ENCODE measurements at places on chromosomes 5 and 9.

- no peak for DNase-seq
Measured at GRCh38 chr9:71352837-71353236, 231.4 kb upstream of the TRPM3 start.

DNA sequence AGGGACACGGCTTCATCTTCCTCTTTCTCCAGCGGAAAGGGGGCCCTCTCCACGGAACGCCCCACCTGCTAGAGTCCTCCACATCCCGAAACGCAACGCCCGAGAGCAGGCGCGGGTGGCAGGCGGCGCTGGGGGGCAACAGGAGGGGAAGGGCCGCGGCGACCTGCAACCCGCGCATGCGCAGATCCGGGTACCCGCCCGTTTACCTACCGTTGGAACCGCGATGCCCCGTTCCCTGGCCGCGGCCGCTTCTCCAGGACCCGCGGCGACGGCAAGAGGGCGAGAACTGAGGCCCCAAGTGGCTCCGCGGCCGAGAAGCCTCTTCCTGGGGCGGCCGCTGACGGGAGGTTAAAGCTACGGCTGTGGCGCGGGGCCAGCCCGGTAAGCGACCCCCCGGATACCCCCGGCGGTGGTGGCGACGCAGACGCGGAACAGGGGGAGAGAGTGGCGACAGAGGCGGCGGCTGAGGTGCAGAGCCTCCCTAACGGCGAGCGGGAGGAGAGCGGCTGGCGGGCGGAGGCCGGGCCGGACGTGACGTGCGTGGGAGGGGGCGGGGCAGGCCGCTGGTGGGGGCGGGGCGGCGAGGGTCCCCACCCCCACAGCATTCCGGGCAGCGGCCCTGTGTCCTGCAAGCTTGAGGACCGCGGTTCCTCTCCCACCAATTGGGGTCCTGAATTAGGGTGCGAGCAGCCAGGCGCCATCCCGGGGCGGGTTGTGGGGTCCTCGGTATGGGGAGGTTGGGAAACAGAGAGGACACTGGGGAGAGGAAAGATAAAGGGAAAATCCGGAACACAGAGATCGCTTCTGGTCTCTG is at the start of gene FAM13B:
FAM13B (minus strand) TSS at position 508 of the 814 bp plus-strand sequence. CDS start 13,968 bp downstream, outside the sequence.
- DNase-seq: peak; percentile 58

- no peak for DNase-seq
Measured at GRCh38 chr5:95178046-95178651, 106.7 kb downstream of the MCTP1 start.

- DNase-seq: no peak
Measured at GRCh38 chr5:150068961-150069645, 17.3 kb downstream of the CSF1R start.

DNA sequence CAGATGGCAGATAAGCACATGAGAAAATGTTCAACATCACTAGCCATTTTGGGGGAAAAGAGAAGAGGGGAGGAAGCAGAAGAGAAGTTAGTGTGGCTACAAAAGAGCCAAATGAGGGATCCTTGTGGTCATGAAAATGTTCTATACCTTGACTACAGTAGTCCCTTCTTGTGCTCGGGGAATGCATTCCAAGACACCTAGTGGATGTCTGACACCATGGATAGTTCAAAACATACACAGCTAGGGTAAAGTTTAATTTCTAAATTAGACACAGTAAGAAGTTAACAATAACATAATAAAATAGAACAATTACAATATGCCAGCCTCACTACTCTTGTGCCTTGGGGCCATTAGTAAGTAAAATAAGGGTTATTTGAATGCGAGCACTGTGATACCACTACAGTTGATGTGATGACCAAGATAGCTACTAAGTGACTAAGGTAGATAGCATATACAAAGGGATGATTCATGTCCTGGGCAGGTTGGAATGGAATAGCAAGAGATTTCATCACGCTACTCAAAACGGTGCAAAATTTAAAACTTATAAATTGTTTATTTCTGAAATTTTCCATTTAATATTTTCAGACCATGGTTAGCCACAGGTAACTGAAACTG is 344.1 kb downstream of the NR2F1-AS1 start:
- no peak for DNase-seq

Data from stimulated activated CD8-positive, alpha-beta memory T cell treated with anti-CD3 and anti-CD28 coated beads, Interleukin-2, amount 100 ng/mL, for 1 hour (primary cell).